ENCODE measurements at places on chromosomes 1 and 21.

DNA sequence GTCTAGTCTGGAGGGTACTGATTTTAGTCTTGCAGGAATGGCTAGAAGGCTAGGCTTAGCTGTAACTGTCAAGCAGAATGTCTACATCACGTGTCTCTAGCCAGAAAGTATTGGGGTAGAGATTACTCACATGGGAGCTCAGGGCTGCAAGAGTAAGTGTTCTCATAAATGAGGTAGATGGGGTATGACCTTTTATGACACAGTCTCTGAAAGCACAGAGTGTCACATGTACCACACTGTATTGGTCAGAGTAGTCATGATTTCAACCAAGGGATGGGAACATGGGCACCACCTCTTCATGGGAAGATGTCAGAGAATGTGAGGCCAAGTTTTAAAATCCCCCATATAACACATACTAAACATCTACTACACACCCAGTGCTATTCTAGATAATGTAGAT is 2.9 kb downstream of the FYB2 start:
- DNase-seq, result no peak

DNA sequence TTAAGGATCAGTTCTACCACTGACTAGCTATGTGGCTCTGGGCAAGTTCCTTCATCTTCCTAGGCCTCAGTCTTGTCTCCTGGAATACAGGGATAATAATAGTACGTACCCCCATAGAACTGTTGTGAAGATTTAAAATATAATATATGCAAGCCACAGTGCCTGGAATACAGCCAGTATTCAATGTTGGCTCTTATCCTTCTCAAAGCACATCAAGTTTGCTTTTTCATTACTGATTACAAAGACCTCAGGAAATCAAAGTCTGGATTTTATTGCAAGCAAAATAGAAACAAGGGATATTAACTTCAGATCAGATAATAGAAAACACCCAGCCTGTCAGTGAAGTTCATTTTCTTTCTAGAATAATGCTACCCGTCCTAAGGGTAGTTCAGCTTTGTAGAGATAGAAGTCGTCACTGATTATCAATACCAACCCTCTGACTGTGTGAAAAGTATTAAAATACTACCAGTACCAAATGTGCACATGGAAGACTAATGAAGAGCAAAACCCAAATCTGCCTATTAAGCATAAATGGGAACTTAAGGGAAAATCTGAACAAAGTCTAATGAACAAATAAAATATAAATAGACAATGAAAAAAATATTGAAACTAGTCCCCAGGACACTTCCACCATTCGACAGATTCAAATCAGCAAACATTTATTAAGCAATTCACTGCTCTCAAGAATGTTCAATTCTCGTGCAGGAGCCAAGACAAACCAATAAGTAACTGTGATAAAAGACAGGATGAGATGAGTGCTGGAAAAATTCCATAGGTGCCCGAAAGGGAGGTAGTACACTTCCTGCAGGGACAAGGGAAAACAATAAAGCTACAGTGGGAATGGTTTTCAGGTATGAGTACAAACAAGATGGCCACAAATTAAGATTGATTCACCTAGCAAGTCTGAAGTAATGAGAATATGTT is 206.2 kb downstream of the SMYD3 start:
- DNase-seq, result no peak

DNA sequence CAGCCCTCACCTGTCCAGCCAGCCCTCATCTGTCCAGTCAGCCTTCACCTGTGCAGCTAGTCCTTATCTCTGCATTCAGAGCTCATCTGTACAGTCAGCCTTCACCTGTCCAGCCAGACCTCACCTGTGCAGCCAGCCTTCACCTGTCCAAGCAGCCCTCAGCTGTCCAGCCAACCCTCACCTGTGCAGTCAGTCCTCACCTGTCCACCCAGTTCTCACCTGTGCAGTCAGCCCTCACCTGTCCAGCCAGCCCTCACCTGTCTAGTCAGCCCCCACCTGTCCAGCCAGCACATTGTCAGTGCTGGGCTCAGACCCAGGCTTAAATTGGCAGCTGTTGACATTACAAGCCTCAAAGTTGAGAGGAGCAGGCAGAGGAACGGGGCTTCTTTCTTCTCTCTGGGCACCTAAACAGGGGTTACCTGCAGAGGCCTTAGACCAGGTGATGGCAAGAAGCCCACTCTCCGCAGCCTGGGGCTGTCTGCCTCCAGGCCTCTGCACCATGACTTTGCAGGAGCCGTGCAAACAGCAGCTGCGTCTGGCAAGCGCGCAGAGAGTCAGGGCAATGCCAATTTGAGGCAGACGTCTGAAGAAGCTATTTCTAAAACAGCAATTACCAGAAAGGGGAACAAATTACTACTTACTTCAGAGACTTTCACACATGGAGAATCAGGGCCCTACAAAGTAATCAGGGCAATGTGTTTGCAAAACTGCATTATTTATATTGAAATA is 506.1 kb downstream of the NPHP4 start:
- no peak for DNase-seq

DNA sequence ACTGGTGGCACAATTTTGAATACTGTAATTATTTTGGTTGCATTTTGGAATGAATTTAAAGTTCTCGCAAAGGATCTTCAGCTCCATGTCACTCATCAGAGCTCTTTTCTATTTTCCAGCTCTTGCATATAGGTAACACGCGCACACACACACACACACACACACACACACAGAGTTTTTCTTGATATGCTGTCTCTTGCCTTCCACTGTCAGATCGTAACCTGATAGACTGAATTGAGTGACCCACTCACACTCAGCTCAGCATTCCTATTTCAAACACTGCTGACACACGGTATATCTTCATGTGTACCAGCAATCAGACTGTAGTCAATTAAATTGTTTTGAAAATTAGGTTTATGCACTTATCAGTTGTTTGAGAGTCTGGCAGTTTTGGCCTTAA is 214.1 kb downstream of the PBX1 start:
- no peak for DNase-seq

DNA sequence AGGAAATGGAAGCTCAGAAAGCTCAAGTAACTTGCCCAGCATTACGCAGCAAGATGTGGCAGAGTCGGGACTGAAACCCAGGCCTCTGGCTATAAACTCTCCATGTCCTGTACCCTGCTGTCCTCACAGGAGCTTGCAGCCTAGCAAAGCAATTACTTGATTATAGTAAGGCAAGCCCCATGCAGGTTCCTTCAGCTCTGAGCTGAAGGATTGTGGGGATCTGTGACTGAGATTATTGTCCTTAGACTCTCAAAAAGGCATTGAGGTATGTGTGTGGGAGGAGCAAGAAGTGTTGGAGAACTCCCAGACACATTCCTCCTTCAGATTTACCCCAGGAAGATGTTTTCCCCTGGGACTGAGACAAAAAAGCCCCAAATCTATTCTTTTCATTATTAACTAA is 124.0 kb upstream of the SPATA6 start:
- DNase-seq, result no peak

- DNase-seq, result no peak
Observed at GRCh38 chr1:15215116-15215515, 31.9 kb upstream of the FHAD1 start.

DNA sequence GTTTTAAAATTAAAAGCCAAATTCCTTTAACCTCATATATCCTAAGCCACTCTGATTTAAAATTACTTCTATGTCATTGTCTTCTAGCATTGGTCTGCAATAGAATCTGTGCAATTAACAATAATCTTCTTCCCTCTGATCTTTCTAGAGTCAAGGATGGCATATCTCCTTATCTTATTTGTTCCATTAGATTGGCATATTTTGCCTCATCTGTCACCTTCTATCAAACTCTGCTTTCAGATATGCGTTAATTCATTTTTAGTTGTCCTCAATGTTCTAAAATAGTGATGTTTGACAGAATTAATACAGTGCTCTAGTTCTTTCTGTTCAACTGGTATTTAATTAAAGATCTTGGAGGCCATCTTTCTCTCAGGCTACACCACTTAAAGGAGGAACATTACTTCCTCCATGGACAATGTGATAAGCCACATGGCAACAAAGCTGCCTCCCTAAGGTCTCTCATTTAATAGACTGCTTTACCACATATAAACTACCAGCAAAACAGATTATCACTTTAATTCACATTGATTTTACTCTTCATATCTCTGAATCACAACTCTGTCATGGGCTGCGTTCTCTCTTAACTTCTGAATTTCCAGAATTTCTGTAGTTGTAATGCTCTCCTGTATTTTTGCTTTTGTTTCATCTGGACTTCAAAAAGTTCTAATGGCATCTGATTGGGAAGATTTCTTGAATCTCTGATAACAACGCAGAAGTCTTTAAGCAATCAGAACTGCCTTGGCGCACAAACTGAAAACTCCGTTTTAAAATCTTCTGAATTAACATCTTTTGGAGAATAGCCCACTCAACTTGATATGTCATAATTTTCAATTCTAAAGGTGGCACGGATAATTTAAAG is 2.8 kb downstream of the NRIP1 start:
- DNase-seq, result no peak

DNA sequence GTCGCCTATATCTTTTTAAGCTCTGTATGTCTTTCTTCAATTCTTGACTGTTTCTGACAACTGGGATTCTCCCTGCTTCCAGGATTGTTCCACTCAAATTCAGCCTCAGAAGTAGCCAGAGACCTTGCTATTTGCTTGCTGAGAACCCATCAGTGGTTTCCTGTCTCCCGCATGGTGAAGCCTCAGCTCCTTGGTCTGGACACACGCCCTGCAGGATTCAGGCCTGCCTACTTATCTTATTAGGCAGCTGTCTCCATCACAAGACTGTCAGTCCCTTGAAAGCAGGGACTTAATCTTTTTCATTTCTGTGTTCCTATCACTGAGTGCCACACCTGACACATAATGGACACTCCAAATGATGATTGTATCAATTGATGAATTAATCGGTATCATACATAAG is 175.3 kb downstream of the PLPP3 start:
- DNase-seq, result peak; percentile 27

DNA sequence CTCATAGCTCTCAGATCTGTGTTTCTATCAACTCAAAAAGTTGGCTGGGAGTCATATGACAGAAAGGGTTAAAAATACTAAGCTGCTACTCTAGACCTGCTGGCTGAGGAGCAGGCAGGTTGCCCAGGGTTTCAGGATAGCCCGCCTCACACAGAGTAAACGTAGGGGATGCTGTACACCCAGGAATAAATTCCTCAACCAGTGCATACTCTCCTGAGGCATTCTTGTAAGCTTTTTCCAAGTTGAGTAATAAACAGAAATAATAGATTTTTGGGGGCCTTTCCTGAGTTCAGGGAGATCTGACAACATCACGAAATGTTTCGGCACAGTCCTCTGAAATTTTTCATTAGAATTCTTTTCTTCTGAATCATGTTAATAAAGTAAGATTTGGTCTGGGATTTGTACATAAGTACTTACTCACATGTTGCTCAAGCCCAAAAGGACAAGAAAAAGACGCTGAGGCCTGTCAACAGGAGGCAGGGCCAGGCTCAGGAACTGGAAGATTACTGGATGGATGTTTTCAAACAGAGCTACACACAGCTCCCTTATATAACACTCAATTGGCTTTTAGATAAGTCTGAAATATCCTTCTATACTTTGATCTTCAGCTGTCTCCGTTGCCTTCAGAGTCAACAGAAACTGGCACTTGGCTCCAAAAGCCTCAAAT is 41.0 kb downstream of the TGFBR3 start:
- DNase-seq, result peak; percentile 98

DNA sequence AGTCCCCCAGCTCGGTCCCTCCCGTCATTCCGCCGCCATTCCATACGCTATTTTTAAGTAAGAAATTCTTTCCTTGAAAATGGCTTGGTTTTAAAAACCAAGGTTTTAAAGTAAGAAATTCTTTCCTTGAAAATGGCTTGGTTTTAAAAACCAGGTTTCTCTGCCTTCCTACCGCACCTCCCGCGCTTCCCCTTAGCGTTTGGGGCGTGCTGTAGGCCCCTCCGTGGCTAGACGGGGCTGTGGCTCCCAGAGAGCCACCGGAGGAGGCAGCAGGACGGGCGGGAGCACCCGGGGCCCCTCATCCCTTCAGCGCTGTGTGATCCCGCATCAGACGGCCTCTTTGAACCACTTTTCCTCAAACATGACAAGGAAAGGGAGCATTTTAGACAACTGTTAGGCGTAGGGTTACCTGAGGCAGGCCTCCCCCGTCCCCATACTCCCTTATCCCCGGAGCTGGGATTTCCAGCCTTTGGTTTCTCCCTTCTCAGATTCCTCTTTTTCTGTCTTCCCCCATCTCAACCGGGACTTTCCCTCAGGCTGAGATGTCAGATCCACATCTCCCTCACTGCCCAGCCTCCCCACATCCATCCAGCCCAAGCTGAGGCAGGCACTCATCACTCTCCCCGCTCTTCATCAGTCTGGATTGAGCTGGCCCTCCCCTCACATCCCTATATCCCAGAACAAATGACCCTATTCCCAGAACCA is 541 bp upstream of the CD58 start:
- no peak for DNase-seq

DNA sequence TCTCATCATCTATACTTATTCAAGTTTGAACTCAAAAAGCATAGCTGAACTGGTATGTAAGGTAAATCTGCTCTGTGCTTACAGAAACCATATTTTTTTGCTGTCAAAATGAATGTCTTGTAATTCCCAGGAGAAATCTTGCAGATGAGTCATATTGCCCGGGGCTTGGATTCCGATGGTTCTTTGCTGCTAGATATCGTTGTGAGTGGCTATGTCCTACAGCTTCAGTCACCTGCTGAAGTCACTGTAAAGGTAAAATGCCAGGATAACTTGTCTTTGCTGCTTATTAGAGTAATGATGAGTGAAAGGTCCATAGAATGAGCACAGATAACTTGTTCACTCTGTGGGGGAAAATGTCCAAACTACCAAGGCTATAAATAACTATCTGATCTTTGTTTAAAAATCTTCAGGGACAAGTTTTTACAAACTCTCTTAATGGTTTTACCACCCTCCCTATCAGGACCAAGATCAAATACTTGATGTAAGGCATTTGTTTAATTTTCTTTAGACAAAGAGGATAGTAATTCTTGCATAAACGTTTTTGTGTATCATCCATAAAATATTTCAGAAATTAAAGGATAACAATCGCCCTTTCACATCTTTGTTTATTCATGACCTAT is 222.3 kb downstream of the TPR start:
- DNase-seq, result peak; percentile 73

GRCh38 chr1:2887941-2888855 is 86.7 kb upstream of the TTC34 start:
- no peak for DNase-seq

DNA sequence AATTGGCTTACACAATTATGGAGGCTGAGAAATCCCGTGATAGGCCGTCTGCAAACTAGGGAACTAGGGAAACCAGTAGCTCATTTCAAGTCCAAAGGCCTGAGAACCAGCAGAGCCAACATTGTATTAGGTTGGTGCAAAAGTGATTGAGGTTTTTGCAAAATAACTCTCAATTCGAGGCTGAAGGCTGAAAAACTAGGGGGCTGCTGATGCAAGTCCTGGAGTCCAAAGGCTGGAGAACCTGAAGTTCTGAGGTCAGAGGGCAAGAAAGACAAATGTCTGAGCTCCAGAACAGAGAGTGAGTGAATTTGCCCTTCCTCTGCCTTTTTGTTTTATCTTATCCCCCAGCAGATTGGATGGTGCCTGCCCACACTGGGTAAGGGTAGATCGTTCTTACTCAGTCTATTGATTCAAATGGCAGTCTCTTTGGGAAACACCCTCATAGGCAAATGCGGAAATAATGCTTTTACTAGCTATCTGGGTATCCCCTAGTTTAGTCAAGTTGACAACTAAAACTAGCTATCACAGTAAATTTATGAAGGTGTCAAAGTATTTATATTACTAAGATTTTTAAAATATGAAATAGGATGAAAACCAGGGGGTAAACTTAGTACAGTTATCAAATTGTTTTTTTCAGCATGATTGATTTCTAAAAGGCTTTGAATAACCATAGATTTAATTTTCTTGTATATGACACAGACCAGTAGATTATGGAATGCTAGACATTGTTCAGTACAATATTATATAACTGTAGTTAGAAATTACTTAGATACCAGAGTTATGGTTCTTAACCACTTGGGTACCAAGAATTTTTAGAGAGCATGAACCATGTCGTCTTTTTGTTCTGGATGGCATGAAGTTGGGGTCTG is 15.4 kb downstream of the RABGAP1L start:
- DNase-seq, result no peak

All from fibroblast of the aortic adventitia (primary cell).